ENCODE measurements at places on chromosomes 2 and 18.

- no peak for DNase-seq
Measured at GRCh38 chr18:76443519-76444445, 51.3 kb downstream of the ZNF516 start.

- DNase-seq = peak; percentile 79
Measured at GRCh38 chr2:98649135-98649991, 41.0 kb downstream of the UNC50 start.

DNA sequence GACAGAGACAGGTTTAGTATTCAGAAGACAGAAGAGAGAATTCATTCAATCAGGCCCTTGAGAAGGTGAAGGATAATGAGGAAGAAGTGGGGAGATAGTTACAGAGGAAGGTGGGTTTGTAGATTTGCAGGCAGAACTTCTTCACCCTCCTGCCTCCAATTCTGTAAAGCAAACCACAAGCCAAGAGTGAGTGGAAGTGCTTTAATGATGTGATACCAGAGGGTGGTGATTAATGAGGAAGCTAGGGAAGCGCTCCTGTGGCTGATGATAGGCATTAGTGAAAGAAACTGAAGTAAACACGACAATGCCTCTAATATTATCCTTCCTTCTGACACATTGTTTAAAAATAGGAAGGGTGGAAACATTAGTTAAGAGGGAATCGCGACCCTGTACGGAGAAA lies 78.2 kb downstream of the CAPN13 start:
- no peak for DNase-seq

DNA sequence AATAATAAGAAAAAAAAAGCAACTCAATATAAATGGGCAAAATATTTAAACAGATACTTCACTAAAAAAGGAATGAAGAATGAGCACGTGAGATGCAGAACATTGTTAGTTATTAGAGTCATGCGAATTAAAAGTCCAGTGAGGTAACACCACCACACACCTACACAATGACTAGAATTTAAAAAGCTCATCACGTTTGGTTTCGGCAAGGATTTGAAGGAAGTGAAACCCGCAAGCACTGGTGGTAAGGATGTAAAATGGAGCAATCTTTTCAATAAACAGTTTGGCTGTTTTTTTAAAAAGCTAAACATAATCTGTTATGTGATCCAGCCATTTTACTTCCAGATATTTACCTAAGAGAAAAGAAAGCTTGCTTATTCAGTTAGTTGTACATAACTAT lies 1181.6 kb upstream of the CELF4 start:
- DNase-seq = no peak

DNA sequence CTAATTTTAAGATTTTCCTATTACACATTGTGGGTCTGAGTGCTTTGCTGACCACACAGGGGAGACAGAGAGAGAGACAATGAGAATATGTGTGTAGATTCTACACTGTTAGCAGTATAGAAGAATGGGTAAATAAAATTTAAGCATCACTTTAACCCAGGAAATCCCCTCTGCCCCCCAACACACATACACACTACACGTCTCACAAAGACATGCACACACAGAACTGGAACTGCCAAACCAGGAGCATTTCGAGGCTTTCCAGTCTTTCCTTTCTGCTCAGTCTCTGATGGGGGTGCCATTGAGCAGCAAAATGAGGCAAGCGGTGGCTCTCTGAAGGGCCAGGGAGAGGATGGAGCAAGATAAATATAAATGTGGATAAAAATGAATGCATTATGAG lies 2.5 kb downstream of the MERTK start:
- DNase-seq = peak; percentile 36

GRCh38 chr2:30234180-30234971 lies 3.0 kb downstream of the LBH start:
- DNase-seq = peak; percentile 95

DNA sequence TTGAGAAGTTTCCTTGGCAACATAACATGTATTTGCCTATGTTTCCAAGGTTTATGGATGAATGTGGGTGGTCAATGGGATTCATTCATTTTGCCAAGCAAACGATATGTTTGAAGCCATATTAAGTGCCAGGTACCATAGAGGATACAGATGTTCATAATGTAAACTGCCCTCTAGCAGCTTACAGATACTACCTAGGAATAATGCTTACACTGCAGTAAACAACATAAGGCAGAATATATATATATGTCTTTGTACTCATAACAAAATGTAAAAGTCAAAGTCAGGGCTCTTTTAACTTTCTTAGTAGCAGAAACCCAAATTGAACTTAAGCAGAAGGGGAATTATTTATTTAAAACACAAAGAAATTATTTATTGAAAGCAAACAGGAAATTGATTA lies 171.6 kb upstream of the TNP1 start:
- DNase-seq = no peak

GRCh38 chr2:239939736-239940483 lies 85.2 kb downstream of the NDUFA10 start:
- DNase-seq = no peak

DNA sequence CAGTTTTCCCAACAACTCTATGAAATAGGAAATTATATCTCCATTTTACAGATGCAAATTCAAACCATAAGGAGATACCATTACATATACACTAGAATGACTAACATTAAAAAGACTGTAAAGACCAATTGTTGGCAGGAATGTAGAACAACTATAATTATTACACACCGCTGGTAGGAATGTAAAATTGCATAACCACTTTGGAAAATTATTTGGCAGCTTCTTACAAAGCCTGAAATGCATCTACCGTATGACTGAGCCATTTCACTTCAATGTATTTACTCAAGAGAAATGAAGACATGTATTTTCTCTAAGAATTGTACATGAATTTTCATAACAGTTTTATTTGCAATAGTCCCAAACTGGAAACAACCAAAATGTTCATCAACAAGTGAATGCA lies 189.1 kb upstream of the BCL2L11 start:
- DNase-seq = no peak

All from brain microvascular endothelial cell (primary cell).